NCI-H748 treated with DMSO at 0.1 percent for 48 hours (cell line): ENCODE measurements at places on chromosomes 3 and 15.

GRCh38 chr3:147403511-147403910 is 2.8 kb downstream of the ZIC4 start:
- no peak for DNase-seq

DNA sequence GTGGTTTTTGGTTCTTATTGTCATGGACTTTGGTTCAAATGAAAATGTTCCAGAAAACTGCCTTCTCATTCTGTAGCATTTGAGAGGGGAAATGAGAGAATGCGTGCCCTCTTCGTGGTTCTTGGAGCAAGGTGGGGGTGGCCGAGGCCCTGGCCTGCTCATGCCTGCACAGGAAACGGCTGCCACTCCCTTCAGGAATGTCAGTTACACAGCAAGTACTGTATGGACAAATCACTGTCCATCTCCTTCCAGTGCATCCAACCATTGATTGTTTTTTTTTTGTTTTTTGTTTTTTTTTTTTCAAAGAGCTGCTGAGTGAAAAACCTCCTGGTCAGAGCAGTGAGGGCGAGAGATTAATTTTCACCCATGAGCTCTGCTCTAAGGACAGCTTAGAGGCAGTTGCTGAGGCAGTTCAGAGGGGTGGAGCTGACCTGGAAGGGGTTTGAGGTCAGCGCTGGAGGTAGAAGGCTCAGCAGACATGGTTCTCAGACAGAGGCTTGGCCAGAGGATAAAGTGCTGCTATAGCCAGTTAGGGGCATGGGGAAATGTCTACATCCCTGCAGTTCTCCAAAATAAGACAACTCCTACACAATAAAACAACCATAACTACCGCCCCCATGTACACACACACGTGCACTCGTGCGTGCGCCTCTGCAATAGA is 20.2 kb upstream of the KIF23 start:
- DNase-seq, result no peak

- no peak for DNase-seq
Observed at GRCh38 chr15:90603893-90604292, 74.2 kb downstream of the CRTC3 start.

- DNase-seq, result no peak
Observed at GRCh38 chr3:58724336-58724735, 57.8 kb upstream of the FAM3D start.

GRCh38 chr3:185236969-185237368 is 16.9 kb downstream of the EHHADH start:
- DNase-seq, result no peak

DNA sequence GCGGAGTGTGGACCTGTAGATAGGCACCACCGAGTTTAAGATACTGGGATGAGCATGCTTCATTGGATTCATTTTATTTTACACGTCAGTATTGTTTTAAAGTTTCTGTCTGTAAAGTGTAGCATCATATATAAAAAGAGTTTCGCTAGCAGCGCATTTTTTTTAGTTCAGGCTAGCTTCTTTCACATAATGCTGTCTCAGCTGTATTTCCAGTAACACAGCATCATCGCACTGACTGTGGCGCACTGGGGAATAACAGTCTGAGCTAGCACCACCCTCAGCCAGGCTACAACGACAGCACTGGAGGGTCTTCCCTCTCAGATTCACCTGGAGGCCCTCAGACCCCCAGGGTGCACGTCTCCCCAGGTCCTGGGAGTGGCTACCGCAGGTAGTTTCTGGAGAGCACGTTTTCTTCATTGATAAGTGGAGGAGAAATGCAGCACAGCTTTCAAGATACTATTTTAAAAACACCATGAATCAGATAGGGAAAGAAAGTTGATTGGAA is 29.5 kb downstream of the SYNM start:
- DNase-seq, result no peak

DNA sequence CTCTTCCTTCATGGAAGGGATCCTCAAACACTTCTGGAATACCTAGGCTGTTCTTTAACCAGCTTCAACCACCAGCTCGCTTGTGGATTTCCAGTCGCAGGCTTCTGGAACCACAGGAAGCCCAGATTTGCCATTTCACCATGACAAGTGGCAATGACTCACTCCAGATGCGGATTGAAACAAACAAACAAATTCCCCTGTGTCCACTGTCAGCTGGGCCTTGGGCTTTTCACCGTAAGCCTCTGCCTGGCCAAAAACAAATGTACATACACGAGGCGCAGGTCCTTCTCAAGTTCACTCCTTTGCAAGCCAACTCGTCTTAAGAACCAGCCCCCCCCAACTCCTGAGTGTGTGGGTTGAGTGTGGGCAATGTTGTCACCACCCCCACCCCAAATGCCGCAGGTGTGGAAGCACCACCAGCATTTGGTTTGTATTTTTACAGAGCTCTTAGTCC is 8.8 kb downstream of the BCL6 start:
- DNase-seq, result no peak

DNA sequence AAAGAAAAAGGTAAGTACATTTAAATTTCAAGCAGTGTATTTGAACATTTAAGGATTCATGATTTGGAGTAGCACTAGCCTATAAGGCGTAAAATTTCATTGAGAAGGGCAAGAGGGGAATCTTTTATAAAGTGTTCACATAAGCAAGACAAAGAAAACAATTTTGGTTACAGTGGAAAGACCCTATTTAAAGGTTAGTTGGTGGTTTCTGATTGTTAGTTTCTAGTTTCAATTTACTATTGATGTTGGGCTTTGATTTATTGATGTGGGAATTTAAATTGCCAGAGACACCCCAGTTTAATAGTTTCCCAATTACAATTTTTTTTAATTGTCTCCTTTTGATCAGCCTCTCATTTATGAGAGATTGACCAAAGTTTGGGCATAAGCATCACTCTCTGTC is 19.5 kb downstream of the ROBO2 start:
- DNase-seq, result no peak

- DNase-seq, result no peak
Observed at GRCh38 chr3:861721-862120, 231.1 kb upstream of the CNTN6 start.

DNA sequence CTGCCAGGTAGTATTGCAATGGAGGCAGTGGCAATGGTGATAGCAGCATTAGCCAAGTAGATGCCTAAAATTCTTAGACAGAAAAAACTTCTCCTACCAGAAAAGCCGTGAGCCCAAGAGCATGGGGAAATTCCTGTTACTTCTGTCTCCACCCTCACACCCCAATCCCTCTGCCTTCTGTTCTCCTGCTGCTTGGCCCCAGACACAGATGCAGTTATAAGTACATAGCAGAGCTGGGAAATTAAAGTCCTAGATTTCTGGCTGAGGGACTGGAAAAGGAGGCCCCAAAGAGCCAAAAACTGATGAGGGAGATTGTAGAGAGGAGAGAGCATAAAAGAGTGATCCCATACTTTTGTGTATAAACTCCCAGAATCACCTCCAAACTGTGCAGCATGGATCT is 166.9 kb downstream of the SMAD6 start:
- no peak for DNase-seq

GRCh38 chr15:88606070-88606794 is 14.9 kb upstream of the AEN start:
- DNase-seq, result peak; percentile 47

- DNase-seq, result peak; percentile 53
Observed at GRCh38 chr3:115092220-115092791, 54.8 kb downstream of the ZBTB20 start.

DNA sequence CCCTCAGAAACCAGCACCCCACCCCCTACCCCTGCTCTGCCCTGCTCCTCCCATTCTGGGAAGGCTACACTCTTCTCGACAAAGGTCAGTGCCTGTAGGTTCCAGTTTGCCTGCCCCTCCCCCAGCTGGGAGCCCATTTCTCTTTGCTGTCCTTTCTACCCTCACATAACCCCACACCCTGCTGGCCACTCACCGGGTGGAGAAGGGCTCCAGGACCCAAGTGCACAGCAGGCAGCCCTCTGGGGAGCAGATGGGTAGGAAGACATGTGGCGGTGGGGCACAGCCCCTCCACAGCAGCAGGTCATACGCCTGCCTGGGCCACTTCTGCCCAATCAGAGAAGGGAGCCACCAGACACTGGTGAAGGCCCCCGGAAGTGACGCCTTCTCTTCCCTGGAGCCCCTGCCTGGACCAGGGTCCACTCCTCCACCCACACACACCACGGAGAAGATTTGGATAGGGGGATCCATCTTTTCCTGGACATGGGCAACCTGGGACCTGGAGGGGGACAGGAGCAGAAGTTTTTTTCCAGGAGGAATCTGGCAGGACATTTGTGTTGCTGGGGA is at the start of gene THPO:
TSS of gene THPO (minus strand) at position 326 of the 564 bp plus-strand sequence. CDS start 1,948 bp downstream, outside the sequence.
- DNase-seq, result no peak

- no peak for DNase-seq
Observed at GRCh38 chr3:29286478-29287240, 5.8 kb downstream of the RBMS3 start.

DNA sequence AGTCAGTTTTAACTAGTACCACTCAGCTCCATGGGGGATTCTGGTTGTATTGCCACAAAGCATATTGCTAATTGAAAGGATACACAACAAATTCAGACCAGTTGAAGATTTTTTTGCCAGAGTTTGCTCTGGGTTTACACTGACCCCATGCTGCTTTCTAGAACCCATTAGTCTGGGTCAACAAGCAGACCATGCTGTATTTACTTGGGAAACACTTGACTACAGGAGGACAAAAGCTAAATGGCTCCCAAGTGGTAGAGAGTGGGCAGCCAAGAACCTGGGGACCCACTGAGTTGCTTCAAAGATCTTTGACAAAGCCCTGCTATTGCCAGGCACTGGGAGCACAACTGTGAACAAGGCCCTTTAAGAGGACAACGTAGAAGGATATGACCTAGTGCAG is 86.8 kb upstream of the PSMD6 start:
- no peak for DNase-seq

DNA sequence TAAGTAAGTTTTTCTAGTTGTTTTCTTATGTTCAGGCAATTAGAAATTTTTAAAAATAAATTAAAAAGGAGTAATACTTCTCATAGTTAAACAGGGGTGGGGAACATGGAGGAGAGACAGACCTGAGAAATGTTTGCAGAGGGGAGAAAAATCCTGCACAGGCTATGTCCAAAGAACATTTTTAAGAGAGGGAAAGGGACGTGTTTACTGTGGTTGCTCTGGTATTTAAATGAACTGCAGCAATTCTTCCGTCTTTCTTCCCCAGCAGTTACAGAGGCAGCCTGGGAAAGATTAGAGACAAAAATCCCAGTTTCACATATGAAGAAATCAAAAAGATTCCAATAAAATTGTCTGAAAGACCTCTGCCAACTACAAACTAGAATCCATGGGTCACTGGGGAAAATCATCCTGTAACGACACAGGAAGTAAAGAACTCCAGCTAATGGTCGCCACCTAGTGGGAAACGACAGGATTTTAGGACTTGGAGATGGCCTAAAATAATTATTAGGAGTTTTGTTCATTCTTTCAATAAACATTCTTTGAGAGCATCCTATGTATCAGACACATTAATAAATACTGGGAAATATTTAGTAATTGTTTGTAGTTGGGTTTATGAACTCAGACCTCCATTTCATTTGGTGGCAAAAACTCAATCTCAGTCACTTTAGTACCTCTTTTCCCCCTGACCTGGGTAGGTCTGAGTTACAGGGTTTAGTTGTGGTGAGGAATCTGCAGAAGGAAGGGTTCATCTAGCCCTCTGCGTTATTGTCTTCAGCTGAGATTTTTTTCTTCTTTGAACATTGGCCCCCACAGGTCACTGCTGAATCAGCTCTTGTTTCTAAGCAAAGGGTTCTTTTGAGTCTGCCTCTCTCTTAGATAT is 69.9 kb upstream of the GOLIM4 start:
- peak; percentile 6 for DNase-seq

GRCh38 chr3:96813820-96814650 is at the start of gene EPHA6:
Gene EPHA6 (plus strand): TSS chr3:96814594.
- DNase-seq, result peak; percentile 38

DNA sequence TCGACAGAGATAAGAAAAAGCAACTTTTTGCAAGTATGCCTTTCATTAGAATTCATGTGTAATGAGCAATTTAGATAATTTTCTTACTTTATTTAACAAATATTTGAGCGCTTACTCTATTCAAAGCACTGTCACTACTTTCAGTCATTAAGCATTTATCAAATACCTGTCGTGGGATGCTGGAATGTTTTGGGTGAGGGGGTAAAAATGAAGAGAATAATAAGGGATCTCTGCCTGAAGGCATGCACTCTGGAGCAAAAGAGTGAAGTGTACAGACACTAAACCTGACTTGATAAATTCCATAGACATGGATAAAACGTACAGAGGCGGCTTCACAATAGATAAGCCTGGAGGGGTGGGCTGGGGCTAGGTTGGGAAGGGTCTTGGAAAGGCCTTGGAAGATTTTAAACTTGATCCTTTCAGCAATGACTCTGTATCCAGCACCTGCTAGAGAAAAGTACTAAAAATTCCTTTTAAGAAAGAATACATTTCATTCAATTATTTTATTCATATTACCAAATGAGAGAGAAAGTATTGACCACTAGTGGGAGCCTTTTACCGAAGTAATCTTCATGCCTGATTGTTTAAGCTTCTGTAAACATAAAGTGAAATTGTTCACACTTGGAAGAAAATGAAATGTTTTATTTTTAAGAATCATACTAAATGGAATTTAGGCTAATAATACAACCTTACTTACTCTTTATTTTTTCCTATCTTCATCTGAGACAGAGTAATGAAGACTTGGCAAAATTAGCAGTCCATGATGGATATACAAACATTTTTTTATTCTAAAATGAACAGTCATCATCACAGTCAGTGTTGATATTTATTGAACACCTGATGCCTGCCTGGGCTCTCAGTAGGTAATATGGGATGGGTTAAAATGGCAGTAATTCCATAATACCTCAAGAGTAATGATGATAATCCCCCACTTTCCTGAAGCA is 113.2 kb downstream of the PPP2R3A start:
- DNase-seq, result peak; percentile 12

GRCh38 chr15:40344631-40345120 is 3.9 kb upstream of the CCDC9B start:
- DNase-seq, result peak; percentile 8

DNA sequence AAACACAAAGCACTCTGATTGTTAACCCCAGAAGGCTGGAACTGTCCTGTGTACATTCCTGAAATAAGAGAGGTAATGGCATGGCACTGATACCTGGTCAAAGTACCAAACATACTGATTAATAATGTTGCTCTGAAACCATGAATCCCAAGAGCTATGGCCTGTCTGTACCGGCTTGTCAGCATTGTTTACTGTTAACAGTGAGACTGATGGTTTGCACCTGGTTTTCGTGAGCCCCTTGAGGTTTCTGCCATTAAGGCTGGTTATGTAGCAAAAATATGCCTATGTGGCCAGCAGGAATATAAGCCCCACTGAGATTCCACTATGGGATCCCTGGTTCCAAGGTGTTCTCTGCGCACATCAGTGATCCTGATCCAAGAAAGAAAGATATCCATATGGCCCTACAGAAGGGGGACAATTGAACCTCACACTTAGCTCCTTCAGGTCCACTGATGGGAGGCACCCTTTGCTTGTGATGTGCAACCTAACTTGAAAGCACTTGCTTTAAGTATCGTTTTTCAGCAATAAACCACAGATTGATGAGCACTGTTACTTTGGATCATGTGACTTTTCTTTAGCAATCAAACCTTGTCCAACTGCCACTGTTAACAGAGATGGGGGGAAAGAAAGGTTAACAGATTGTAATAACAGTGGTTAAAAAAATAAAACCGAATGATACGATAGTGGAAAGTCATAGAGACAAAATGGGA is 65.2 kb downstream of the TBL1XR1 start:
- DNase-seq, result no peak
